ENCODE measurements at places on chromosomes 16 and 17. TPM values are rescaled to one million over a fixed set of nuclear protein-coding genes. Genes with fewer than 3 reads are reported as not detected.
A peak's percentile ranks its signal among the peaks of the same experiment; 100 is the strongest.

GRCh38 chr17:37019117-37019740 is 70.5 kb downstream of the AATF start:
- no peak for DNase-seq

DNA sequence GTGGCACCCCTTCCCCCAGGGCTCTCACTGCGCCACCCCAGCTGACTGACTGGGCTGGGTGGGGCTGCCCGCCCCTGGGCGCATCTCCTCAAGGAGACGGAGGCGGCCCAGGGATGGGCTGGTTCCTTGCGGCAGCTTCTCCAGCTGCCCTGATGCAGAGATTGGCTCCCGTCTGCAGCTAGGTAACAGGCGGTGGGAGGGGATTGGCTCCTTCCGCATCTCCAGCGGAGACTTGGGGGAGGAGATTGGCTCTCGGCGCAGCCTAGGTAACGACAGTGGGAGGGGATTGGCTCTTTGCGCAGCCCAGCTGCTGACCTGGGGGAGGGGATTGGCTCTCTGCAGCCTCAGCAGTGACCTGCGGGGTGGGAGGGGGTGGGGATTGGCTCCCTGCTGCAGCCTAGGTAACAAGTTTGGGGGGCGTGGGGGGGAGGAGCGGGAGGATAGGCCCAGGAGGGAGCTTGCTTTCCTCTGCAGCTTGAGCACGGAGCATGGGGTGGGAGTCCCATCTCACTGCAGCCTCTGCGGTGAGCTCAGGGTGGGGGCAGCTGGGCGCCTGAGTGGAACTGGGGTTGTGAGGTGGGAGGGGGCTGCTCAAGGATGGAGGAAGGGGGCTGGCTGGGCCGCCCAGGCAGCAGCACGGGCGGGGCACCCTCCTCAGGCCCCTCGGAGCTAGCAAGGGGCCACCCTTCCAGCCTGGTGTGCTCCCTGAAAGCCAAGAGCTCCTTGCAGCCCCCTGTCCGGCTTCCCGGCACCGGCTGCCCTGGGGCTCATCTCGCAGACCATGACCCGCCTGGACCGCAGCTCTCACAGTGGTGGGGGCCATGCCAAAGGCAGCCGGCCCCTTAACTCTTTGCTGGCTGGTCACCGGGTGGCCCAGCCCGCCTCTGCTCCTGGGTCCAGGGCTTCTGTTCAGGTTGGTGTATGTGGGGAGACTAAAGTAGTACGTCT is 6.4 kb downstream of the NFE2L1 start:
- no peak for DNase-seq

DNA sequence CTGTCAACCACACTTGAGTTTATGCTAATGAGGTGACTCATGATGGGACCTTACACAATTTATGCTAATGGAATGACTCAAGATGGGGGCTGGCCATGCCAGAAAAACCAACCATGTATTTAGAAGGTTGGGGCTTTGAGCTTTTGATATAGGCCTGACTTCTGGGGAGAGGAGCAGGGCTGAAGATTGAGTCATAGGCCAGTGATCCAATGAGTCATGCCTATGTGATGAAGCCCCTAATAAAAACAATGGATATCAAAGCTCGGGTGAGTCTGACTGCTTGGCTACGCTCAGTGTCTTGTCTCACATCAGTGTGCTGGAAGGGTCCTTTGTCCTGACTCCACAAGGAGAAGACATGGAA is 7.3 kb downstream of the MFSD6L start:
- peak; percentile 45 for DNase-seq

DNA sequence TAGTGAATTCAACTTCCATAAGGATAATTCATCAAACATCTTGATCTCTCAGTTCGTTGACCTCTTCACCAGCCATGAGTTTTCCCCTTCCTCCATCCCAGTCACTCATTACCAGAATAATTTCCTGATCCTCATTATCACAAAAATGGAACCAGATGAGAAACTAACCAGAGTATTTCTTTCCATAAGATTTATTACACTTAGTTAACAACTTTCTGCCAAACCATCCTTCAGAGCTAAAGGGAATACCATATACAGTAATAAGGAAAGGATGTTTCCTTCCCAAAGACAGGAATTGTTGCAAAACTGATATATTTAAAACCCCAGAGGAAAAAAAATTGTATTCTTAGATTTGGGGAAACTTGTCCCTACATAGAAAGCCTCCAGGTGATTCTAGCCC is 8.6 kb downstream of the KRTAP29-1 start:
- DNase-seq, result no peak

DNA sequence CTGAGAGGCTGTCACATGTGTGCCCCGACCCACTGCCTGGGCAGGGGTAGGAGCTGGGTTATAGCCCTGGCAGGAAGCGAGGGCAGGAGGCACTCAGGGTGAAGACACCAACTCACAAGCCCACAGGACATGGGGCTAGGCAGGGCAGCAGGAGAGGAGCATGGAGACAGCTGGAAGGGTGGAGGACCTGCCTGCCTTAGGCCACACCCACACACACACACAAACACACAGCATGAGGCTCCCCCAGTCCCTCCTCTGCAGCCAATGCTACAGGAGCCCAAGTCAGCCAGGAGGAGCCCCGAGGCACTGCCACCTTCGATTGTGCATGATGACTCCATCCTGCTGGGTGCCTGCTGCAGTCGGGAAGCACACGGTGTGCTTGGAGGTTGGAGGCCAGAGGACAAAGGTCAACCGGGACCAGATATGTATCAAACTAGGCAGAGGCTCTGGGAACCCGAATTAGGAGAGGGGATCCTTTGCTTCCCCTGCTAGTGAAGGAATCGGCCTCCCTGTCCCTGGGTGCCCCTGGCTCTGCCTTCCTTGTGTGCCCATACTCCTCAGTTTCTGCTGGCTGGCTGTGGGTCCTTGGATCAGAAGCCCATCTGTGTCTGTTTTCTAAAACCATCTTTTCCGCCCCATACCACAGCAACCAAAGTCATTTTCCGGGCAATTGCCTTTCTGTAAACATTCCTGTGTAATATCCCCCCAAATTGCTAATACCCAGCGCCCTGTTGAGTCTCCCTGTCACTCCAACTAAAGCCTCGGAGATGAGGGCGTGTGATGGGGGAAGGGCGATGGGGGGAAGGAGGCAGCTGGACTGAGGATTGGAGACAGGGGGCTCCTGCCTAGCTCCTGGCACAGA is 20.5 kb downstream of the SRCIN1 start:
- no peak for DNase-seq

ALOX15B gene
- total RNA-seq, result 0.16 TPM

GRCh38 chr17:37399265-37399803 is 7.3 kb downstream of the ACACA start:
- DNase-seq, result no peak

- peak; percentile 30 for DNase-seq
These were observed 54.8 kb downstream of the VAC14 start for GRCh38 chr16:70746040-70746707.

DNA sequence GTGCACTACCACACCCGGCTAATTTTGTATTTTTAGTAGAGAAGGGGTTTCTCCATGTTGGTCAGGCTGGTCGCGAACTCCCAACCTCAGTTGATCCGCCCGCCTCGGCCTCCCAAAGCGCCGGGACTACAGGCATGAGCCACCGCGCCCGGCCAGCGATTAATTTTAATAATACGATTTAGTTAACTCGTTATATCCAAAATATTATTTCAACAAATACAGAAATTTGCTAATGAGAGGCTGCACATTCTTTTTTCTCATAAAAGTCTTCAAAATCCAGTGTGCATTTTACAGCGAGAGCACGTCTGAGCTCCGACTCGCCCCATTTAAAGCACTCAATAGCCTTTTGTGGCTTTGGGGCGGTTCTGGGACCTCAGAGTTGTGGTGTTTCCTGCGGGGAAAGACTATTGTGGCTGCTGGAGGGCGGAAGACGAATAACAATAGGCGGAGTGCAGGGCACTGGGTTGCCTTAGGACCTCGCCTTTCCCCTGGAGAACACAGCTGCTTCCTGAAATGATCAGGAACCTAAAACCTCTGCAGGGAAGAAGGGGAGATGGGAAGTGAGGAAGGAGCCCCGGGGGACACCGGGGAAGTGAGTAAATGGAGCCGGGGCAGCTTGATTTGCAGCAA is 2.9 kb upstream of the ZSCAN10 start:
- DNase-seq, result no peak

KCNH6 gene
- not detected for total RNA-seq

PPP1R1B gene
- not detected for total RNA-seq

DNA sequence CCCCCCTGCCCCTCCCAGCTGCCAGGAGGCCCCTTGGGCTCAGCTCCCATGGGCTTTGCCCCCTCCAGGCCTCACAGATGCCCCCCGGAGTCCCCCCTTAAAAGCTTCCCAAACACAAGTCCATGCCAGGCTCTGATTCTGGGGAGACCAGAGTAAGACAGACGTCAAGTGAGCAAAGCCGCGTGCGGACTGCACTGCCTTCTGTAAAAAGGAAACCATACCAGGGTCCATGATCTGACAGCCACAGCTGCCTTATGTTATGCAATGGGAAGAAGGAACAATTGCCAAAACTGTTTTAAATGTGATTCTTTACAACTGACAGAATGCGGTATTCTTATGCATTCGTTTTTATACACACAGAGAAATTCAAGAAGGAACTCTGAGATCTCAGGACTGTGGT is 17.9 kb upstream of the HEXD start:
- no peak for DNase-seq

GRCh38 chr16:85225721-85226120 is 113.4 kb upstream of the CIBAR2 start:
- DNase-seq, result no peak

GRCh38 chr17:66966704-66967418 is 2.4 kb downstream of the CACNG4 start:
- no peak for DNase-seq

GRCh38 chr17:67203818-67204217 is 41.2 kb downstream of the HELZ start:
- no peak for DNase-seq

GRCh38 chr17:81869221-81870130 is 1.7 kb downstream of the ARHGDIA start:
- DNase-seq, result peak; percentile 59

CACNG3 gene
- not detected for total RNA-seq

GRCh38 chr16:84527532-84528269 is 23.2 kb upstream of the MEAK7 start:
- no peak for DNase-seq

DNA sequence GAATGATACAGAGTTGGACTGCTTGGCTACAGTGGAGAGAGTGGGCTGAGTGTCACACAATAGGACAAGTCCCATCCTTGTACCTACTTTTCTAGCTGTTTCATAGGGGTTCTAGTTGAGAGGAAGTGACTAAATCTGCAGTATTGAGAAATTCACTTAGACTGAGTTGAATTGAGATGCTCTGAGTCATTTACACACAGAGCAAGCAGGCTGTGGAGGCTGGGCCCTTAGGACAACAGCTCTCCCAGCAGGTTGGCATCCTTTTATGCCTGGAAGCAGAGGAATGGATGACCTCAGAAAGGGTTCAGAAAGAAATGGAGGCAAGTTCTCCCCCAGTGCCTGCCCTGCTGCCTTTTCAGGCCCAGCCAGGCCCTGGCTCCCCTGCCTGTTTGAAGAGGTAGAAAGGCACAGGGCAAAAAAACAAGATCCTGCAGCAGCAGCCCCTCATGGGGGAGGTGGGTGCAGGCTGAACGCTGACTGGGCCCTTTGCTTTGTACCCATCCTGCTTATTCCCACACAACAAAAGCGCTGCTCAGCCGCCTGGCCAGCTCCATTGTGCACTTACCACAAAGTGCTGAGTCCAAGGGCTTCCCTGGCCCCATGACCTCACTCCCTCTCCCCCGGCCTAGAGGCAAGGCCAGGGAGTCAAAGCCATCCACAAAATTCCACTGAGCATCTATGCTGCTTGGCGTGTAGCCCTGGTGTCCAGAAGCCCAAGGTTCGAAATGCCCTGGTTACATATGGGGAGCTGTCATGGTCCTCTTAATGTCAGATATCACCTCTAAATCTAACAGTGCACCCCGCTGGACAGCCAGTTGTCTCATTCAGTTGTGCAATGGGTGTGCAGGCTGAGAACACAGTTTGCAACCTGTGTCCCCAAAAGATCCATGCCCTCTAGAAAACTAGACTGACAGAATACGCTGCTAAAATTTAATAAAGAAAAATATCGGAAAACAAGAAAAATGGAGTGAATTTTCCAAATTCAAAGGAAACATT is 5.4 kb upstream of the CRYBA1 start:
- peak; percentile 30 for DNase-seq
